ENCODE measurements at places on chromosomes 4 and X.

GRCh38 chr4:87555773-87556619 lies 26.8 kb upstream of the SPARCL1 start:
- no peaks in the 10 kb centered on the region for H3K4me1 ChIP-seq
- H3K36me3 ChIP-seq: no peaks in the 10 kb centered on the region
- H3K27me3 ChIP-seq: no peaks in the 10 kb centered on the region
- no peak overlapping the region for H3K27ac ChIP-seq
- H3K4me3 ChIP-seq: no peak overlapping the region

DNA sequence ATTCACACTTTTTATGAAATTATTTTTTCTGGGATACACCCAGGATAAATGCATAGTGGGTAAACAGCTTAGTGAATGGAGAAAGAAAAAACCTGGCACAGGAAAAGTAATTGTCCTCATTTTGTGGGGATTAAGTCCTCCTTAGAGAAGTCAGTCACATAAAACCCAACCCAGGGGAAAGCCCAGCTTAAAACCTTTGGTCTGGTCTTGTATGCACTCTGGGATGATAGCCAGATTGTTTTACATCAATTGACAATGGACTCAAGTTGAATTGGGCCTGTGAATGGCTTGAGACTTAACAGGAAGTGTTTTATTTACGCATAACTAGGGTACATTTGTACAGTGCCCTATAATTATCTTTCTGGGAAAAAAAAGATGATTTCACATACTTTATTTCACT lies 561.3 kb upstream of the GRIA3 start:
- no peaks in the 10 kb centered on the region for H3K4me1 ChIP-seq
- H3K27ac ChIP-seq: no peak overlapping the region
- no peak for DNase-seq
- no peaks in the 10 kb centered on the region for H3K27me3 ChIP-seq

- H3K4me3 ChIP-seq: no peak overlapping the region
- no peak for DNase-seq
- no peak overlapping the region for H3K27ac ChIP-seq
- H3K36me3 ChIP-seq: no peaks in the 10 kb centered on the region
- H3K27me3 ChIP-seq: no peaks in the 10 kb centered on the region
These were observed 22.5 kb downstream of the TCEAL1 start for GRCh38 chrX:103651151-103651773.

- no peak for DNase-seq
- H3K4me1 ChIP-seq: peaks cover 3% of the 10 kb centered on the region
- no peaks in the 10 kb centered on the region for H3K27me3 ChIP-seq
- H3K36me3 ChIP-seq: peaks cover 49% of the 10 kb centered on the region
These were observed 30.7 kb downstream of the MOSPD2 start for GRCh38 chrX:14903891-14904290.

DNA sequence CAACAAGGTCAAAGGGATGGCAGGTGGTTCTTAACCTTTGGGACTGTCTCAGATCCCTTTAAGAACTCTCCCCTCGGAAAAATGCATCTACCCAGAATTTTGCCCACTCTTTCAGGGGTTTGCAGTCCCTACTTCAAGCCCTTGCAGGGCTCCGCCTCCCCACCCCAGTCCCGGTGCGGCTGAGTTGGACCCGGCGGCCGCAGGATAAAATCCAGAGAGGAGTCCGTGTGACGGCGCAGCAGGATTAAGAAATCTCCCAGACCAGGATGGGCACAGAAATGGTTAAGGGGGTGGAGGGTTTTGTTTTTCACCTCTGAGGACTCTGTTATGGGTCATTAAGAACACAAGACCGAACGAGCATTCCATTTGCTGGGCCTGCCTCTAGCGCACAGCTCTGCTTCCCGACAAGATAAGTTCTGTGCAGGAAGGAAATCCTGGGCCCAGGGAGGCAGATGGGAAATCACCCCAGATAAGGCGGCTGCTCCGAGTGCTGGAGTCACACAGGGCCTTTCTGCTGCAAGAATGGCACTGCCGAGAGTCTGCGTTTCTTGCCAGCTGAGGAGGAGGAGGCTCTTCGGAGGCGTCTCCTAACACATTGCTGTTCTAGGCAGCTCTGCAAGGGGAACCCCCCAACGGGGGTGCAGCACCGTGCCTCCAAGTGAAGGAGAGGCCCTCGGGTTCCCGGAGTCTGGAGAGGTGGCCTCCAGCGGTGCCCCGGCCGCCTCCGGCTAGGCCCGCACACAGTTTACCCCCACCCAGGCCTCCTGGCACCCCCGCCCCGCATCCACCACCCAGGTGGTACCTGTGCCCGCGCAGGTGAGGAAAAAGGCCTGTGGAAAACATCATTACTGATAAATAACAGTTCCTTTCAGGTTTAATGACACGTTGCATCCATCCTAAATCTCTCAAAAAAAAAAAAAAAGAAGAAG lies 277.6 kb downstream of the BCOR start:
- H3K4me3 ChIP-seq: peak overlapping the region; percentile 59
- no peaks in the 10 kb centered on the region for H3K36me3 ChIP-seq
- peaks cover 14% of the 10 kb centered on the region for H3K4me1 ChIP-seq
- H3K27ac ChIP-seq: no peak overlapping the region
- peaks cover 25% of the 10 kb centered on the region for H3K27me3 ChIP-seq
